NCI-H526 (cell line): ENCODE measurements at places on chromosomes 3 and 15.

DNA sequence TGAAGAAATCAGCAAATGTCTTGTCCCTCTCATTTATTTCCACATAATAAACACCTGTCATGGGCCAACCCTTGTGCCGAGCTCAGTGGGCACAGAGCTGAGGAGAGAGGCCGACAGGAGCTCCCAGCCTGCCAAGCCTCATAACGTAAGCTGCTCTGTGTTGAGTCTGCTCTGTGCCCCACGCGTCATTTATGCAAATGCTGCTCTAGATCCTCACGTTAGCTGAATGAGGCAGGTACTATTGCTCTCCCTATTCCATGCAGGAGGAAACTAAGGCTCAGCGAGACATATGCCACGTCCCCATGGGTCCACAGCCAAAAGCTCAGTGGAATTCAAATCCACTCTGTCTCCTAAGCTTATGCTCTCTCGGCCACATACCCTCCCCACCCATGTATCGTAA lies 41.5 kb downstream of the EFCAB12 start:
- peak; percentile 35 for DNase-seq

GRCh38 chr3:193620650-193621049 lies 27.6 kb downstream of the OPA1 start:
- no peak for DNase-seq

DNA sequence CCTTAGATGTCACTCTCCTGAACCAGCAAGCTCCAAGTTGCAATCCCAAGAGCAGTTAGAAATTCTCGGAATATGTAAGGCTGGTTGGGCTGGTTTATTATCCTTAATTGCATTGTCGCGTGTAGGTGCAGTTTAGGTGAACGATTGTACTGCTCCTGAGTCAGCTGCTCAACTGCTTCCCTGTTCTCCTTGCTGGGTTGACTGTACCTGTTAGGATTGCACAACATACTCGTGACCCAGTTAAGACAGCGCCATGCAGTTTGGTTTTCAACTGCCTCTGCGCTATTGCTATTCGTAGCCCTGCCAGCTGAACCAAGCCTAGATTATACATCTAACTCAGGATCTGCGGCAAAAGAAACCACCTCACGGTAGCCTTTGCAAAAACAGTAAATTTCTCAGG lies 41.0 kb downstream of the BCL2L10 start:
- DNase-seq, result peak; percentile 4

DNA sequence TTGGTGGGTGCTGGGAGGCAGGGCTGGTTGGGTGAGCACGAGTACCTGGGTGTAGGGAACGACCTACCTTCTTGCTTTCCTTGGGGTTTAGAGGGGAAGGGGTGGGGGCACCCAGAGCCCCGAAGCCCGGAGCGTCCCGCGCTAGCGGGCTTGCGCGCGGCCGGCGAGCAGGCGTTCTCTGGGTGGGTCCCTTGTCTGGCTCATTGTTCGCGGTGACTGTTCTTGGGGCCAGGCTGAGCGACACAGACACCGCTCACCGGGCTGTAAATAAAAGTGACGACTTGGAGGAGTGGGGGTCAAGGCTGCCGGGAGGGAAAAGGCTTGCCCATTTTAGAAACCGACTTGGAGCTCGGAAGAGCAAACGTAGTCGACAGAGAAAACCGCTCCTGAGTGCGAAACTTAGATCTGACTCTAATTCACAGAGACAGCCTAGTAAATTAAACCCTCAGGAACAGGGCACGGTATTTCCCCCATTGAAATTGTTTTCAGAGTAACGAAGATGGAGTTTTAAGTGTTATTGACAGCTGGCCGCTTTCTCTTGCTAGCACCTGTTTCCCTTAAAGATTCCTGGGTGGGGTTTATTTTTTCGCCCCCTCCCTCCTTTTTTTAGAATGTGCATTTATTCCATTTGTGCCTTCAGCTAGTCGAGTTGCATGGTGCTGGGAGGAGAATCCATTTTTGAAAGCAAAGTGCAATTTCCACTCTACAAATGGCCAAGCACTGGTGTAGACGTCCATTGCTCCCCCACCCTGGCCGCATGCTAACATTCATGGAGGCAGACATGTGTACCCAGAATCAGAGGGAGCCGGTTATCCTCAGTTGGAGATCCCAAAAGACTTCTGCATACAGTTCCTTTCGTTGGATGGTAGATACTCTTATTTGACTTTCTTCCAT lies 532.1 kb upstream of the SEMA6D start:
- DNase-seq, result no peak

GRCh38 chr3:147195887-147196286 lies 210.5 kb downstream of the ZIC4 start:
- DNase-seq, result no peak

DNA sequence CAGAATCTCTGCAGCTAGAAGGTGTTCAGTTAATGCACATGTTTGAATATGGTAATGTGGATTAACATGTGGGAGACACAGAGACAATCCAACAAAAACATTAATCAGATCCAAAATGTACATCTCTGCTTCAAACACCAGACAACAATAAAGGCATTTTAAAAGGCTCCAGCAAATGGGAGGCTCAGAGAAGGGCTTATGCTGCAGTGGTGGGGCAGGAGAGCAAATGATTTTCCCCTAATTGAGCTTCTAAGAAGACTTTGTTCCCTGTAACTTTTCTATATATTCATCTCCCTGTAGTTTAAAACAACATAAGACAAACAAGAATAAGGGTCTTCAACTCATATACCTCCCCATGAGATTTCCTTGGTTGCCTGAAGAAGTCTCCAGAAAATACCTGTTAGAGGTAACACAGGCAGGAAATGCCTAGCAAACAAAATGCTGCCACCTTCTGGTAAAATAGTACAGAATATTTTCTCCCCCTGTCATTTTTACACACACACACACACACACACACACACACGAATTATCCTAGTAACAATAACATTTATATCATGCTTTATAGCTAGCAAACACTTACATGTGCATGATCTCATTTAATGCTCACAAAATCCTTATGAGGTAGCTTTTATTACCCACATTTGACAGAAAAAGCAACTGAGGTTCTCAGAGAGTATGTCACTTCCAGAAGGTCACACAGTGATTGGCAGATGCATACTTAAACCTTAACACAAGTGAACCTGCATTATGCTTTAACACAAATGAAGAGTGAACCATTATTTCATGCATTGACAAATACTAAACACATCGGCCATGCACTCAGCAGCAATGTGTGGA lies 123.4 kb upstream of the MB21D2 start:
- DNase-seq, result peak; percentile 66

DNA sequence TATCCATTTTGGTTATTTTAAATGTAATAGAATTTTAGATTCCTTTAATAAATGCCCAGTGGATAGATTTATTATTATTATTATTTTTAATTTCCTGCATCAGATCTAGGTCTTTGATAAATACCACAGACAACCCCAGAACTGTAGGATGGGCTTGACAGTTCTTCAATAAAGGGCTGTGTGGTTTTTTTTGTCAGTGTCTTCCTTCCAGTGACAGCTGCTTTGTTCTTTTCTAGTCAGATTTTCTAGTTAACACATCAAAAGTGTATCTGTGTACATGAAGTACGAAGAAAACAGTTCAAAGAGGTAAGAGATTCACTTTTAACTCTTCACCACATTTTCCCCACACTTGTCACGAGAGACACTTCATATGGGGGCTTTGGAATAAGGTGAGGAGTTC lies 120.3 kb downstream of the SAMMSON start:
- no peak for DNase-seq

DNA sequence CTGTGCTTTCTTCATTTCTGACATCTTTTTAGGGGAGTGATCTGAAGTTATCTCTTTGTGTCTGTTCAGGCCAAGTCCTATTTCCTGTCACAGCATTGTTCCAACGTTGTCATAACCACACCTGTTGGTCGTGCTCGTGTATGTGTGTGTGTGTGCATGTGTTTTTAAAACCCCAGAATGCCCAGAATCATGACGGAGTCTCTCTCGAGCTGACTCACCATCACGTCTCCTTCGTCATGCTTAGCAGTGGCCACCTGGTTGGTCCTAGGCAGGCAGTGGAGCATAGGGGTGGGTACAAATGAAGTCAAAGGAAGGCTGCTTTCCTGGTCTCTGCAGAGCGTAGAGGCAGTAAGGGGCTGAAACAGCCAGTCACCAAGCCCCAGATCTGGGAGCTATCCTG lies 126.8 kb upstream of the ABHD17C start:
- DNase-seq, result no peak

DNA sequence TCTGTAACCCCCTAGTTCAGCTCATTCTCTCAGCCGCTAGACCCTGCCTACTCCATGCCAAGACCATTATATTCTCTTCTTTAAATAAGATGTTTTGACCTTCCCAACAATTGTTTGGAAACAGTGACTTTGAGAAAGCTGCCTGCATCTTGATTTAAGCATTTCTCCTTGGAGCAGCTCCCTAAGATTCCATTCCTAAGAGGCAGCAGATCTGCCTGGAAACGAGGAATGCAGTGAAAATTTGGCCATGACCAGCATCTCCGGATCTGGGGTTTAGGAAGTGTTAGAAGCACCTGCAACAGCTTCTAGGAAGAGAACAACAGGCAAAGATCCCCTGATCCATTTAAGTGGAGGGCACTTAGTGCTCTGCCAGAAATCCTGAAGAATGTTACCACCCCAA lies 235.7 kb downstream of the NTRK3 start:
- no peak for DNase-seq

DNA sequence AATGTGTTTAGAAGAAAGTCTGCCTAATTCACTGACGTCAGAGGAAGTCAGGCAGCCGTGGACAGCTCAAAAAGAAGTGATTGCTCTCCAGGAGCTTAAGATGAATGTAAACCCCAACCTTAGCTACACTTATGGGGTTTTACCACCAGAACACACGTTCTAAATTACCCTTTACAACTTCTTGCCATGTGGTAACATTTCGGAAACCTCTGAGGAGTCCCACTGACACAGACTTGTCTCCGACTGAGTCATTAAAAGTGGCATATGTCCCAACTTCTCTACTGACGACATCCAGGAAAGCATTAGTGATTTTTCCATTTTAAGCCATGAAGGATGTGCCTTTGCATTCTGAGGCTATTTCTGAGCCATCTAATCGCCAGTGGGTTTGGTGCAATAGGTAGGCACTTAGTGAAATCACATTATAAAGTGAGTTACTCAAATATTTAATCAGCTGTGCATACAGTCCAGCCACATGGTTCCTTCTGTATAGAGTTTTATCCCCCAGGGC lies 32.4 kb downstream of the C2CD4A start:
- DNase-seq, result no peak
